ENCODE measurements at places on chromosomes 11 and 22.

- DNase-seq: no peak
Observed at GRCh38 chr11:24295360-24295759, 201.5 kb upstream of the LUZP2 start.

DNA sequence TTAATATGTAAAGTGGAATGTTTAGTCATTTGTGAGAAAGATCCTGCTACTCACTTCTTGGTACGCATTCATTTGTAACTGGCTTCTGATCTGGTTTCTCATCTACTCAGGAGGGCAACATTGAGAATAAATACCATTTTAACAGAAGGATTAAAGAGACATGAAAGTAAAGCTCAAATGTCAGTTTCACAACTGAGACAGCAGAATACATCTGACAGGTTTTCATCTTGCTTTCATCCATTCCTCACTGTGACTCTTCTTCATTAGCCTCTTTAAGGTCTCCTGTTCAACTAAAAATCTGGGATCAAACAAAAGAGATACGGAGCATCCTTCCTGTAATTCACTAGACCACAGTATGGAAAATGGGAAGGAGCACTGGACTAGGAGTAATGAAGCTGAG is 31.4 kb upstream of the CCDC89 start:
- DNase-seq: no peak

GRCh38 chr11:45471266-45471665 is 185.1 kb upstream of the SYT13 start:
- no peak for DNase-seq

- no peak for DNase-seq
Observed at GRCh38 chr11:35079611-35080010, 59.4 kb upstream of the CD44 start.

DNA sequence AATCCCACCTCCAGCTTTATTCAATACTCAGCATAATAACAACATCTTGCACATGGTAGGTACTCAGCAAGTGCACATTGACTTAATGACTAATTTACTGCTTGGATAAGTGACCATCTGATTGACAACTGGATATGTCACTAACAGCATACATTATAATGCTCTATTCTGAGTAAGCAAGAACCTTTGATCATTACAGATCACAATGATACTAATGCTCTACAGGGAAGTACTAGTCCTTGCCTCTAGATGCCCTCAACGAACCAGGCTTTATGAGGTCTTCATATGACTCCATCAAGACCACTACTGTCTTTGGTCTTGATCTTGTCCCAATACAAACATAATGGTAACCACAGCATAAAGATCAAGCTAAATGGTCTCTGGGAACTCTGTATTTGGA is 167.6 kb upstream of the MTMR2 start:
- DNase-seq: peak; percentile 39

DNA sequence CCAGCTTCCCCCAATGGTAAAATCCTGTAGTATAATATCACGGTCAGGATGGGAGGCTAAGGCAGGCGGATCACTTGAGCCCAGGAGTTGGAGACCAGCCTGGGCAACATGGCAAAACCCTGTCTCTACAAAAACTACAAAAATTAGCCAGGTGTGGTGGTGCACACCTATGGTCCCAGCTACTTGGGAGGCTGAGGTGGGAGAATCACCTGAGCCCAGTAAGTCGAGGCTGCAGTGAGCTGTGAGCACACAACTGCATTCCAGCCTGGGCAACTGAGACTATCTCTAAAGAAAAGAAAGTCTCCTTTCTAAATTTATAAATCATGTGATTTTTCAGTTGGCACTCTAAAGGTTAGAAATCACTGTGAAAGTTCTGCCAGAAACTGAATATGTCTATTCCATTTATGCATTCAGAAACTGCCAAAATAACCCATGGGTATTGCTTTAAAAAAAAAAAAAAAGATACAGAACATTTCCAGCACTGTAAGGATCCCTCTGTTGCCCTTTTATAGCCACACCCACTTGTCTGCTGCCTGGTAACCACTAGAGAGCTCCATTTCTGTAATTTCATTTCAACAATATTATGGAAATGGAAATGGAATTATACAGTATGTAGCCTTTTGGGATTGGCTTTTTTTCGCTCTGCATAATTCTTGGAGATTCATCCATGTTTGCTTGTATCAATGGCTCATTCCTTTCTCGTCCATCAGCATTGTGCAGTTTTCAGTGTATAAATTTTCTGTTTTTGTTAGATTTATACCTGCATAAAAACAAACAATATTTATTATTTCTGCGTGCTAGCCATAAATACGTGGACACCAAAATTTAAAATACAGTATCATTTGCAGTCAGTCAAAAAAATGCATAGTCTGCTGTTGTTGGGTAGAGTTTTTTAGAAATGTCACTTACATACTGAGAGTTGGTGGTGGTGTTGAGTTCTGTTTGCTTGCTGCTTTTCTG is 9.4 kb downstream of the CDC45 start:
- DNase-seq: no peak
